ENCODE measurements at places on chromosomes 3 and 15. TPM values are rescaled to one million over a fixed set of nuclear protein-coding genes. Genes with fewer than 3 reads are reported as not detected.

DNA sequence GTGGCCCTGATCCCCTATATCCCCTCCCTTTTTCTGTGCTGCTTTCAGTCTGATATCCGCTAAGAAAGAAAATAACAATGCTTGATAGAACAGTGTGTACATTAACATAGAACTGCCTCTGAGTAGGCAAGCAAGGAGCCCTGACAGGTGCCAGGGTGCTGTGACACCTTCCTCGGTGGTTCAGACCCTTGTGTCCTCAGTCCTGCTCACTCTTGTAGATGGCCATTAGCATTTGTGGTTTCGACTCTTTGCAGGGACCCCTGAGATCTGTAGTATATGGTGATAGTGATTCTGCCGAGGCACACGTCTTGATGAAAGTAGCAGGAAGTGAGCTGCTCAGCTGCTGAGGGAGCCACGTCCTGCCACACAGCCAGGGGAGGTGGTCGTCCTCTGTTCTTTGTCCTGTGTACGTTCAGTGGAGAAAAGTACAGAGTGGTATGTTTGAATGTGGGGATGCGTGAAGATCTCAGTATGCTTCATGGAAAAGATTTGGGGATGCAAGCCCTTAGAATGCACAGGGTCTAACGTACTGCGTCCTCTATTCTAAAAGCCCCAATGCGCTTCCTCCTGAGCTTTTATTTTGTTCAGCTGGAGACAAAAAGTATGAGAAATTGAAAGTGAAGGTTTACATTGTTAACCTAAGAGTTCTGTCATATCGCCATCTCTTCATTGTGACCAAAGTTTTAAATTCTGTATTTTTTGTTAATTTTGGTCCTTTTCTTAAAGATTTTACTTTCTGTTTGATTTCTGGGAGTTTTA lies 35.4 kb downstream of the PXYLP1 start:
- DNase-seq: no peak
- H3K36me3 ChIP-seq: peaks cover 17% of the 10 kb centered on the region
- H3K27ac ChIP-seq: no peak overlapping the region
- no peak overlapping the region for H3K4me3 ChIP-seq
- H3K27me3 ChIP-seq: no peaks in the 10 kb centered on the region
- no peaks in the 10 kb centered on the region for H3K4me1 ChIP-seq

GRCh38 chr3:151356794-151357462 lies 27.6 kb upstream of the P2RY13 start:
- DNase-seq: no peak
- no peak overlapping the region for H3K4me3 ChIP-seq
- no peaks in the 10 kb centered on the region for H3K4me1 ChIP-seq

- H3K4me3 ChIP-seq: no peak overlapping the region
- no peak for DNase-seq
- H3K27me3 ChIP-seq: peaks cover 21% of the 10 kb centered on the region
- no peaks in the 10 kb centered on the region for H3K4me1 ChIP-seq
- H3K27ac ChIP-seq: no peak overlapping the region
These were observed 123.4 kb downstream of the TLE3 start for GRCh38 chr15:69974321-69974720.

DNA sequence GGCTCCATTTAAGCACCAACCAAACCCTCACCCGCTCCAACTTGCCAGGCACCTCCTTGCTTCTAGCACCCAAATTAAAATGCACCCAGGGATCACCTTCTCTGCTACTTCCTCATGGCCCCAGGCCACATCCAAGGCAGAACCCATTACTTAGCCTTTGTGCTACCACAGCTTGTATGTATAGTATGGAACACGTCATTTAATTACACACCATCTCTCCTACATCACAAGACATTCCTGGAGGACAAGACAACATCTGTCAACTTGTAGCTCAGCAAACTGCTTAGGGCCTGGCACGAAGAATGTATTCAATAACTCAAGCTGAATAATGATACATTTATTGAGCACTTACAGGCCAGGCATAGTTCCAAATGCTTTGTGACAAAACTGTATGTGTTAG lies 23.3 kb downstream of the ZDHHC3 start:
- peaks cover 10% of the 10 kb centered on the region for H3K36me3 ChIP-seq
- H3K27me3 ChIP-seq: no peaks in the 10 kb centered on the region
- H3K4me1 ChIP-seq: no peaks in the 10 kb centered on the region
- H3K4me3 ChIP-seq: no peak overlapping the region
- no peak overlapping the region for H3K27ac ChIP-seq
- no peak for DNase-seq

DNA sequence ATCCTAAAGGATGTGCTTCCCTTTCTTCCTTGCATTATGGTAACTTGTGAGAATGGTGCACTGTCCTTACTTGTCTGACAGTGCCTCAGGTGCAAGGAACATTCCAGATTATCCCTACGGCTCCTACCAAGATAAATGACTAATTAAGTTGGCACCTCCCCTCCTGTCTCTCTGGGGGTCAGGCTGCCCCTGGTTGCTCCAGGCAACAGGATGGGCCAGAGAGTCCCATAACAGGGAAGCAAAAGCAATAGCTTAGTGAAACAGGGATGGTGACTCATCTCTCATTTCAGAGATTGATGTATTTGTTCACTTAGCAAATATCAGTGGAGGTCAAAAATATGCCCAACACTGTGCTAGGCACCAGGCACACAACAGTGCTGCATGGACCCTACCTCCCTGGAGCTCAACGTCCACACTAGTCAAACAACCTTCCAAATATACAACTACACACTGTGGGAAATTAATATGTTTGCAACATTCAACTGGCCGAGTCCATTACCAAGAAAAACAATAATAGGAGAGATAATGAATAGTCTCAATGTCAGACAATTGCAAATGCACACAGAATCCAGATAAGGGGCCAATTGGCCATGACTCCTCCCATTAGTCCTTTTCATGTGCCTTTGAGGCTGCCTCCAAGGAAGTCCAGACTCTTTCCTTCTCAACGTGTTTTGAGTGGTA lies 249.0 kb downstream of the TLE3 start:
- no peaks in the 10 kb centered on the region for H3K4me1 ChIP-seq
- no peaks in the 10 kb centered on the region for H3K36me3 ChIP-seq
- no peak for DNase-seq
- H3K27ac ChIP-seq: no peak overlapping the region
- H3K4me3 ChIP-seq: no peak overlapping the region

- no peak overlapping the region for H3K4me3 ChIP-seq
- H3K36me3 ChIP-seq: peaks cover 34% of the 10 kb centered on the region
- no peak for DNase-seq
- no peaks in the 10 kb centered on the region for H3K27me3 ChIP-seq
- H3K27ac ChIP-seq: no peak overlapping the region
These were observed 84.4 kb downstream of the ANKRD28 start for GRCh38 chr3:15713364-15713763.

DNA sequence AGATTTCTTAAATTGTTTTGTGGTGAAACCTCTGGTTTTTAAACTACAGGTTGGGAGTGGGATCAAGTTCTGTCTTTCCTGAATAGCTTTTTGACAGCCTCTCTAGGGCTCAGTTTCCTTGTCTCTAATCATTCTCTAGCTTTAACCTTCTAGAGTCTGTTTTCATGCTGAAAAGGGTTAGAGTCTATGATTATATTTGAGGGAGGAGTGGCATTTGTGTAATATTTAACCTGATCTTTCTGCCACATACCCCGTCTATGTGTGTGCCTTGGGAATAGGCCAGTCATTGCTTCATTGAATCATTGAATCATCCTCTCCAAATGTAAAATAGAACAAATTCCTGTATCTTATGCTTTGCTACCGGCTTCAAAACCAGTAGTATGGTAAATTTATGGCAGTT lies 204.9 kb downstream of the KLHL25 start:
- no peak for DNase-seq
- peaks cover 88% of the 10 kb centered on the region for H3K36me3 ChIP-seq
- H3K4me1 ChIP-seq: no peaks in the 10 kb centered on the region
- H3K27ac ChIP-seq: no peak overlapping the region
- H3K4me3 ChIP-seq: no peak overlapping the region

The PLS1 gene
- 11.3 TPM for total RNA-seq

DNA sequence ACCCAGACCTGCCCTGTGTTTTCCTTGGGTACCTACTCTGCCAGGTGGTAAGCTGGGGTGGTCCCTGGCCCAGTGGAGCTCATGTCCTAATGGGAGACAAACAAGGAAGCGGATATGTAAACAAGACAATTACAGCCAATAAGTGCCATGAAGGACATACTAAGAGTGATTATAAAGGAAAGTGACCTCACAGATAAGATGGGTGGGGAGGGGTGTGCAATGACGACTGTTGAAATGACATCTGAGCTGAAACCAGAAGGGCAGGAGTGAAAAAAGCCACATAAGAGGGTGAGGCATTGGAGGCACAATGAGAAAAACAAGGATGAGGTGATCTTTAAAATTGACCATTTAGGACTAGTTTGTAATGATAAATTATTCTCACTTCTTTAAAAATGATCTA lies 336.2 kb upstream of the IL12A start:
- H3K4me3 ChIP-seq: no peak overlapping the region
- no peak for DNase-seq
- H3K27me3 ChIP-seq: no peaks in the 10 kb centered on the region
- no peaks in the 10 kb centered on the region for H3K4me1 ChIP-seq
- H3K36me3 ChIP-seq: no peaks in the 10 kb centered on the region

DNA sequence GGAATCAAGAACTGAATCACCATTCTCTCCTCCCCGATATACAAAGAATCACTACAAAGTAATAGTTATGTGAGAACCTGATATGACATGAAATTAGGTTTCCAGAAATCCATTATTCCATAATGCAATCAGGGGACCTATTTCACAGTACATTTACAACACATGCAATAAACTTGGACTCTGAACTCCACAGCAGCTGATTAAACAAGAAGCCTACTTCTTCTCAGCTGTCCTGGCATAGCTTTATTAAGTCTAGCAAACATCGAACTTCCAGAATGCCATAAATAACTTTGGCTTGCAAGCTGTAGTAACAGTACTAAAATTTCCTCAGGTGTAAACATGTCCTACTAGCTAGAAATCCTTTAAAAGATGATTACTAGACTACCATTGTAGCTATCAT lies 17.8 kb downstream of the PDCD10 start:
- H3K36me3 ChIP-seq: peaks cover 90% of the 10 kb centered on the region
- H3K27ac ChIP-seq: no peak overlapping the region
- no peak overlapping the region for H3K4me3 ChIP-seq
- no peaks in the 10 kb centered on the region for H3K27me3 ChIP-seq

The PTPRG gene
- total RNA-seq: 76.5 TPM

DNA sequence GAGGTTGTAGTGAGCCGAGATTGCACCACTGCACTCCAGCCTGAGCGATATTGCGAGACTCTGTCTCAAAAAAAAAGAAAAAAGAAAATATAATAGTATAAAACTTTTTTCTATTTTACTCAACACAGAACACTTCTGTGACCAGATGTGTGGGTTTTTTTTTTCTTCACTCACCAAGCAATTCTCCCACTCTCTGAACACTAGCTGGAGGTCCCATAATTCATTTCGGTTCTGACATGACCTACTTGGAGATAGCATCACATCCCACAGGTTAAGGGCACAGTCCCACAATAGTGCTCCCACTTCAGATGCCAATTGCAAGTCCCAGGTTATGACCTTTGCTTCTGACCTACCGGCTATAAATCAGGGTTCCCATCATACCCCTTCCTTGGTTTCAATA lies 35.0 kb downstream of the KAT2B start:
- H3K27ac ChIP-seq: no peak overlapping the region
- no peak for DNase-seq
- H3K36me3 ChIP-seq: no peaks in the 10 kb centered on the region
- H3K4me3 ChIP-seq: no peak overlapping the region
- peaks cover 4% of the 10 kb centered on the region for H3K27me3 ChIP-seq

DNA sequence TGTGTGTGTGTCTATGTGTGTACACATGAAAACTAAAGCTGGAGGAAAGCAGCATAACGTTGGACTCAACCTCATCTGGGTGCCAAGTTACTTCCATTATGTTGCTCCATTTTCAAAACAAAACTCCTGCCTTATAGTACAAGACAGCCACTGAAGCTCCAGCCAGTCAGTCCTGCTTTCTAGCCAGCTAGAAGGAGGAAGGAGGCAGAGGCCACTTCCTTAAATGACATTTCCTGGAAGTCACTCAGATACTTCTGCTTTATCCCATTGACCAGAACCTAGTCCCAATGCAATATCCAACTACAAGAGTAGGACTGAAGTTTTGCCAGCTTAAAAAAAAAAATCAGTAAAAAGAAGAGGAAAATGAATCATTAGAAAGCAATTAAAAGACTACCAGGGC lies 31.7 kb downstream of the CADPS start:
- H3K36me3 ChIP-seq: no peaks in the 10 kb centered on the region
- no peaks in the 10 kb centered on the region for H3K4me1 ChIP-seq
- H3K27me3 ChIP-seq: no peaks in the 10 kb centered on the region
- no peak overlapping the region for H3K4me3 ChIP-seq
- no peak for DNase-seq

Measured in endodermal cell (in vitro differentiated cells).